ENCODE measurements at places on chromosomes 5 and 9.

GRCh38 chr5:107404595-107405374, 266.0 kb downstream of the EFNA5 start:
- DNase-seq: no peak

DNA sequence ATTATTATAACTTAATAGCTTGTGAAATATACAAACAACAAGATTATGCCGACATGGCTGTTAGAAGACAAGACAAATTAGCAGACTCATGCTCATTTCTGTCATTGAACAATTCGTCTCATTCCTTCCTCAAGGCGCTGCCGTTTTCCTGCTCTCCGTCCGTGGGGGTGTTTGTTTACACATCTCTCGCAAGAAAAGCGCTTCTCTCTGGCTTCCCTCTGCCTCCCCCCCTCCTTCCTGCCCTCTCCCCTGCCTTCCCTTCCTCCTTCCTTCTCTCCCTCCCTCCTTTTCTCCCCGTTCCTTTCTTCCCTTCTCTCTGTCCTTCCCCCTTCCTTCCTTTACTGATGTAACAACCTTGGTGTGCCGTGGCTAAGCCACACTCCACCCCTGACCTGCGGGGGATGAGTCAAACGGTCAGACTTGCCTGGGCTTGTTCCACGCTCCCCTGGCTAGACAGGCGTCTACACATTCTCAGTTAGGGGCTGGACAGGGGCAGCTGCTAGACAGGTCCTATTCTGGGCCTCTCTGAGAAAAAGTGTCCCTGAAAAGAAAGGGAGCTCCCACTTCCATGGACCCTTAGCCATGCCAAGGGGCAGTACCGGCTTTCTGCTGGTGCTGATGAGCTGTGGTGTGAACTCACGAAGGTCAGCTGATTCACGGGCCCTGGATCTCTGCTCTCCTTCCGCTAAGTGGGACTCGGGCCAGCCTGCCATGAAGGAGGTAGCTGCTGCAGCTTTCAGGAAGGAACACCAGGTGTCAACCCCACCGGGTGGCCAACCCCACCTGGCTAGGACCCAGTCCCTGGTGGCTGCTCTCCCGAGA, 32.0 kb upstream of the SPTLC1 start:
- no peak for DNase-seq

GRCh38 chr5:32443145-32443540, 1.4 kb downstream of the ZFR start:
- DNase-seq: no peak

DNA sequence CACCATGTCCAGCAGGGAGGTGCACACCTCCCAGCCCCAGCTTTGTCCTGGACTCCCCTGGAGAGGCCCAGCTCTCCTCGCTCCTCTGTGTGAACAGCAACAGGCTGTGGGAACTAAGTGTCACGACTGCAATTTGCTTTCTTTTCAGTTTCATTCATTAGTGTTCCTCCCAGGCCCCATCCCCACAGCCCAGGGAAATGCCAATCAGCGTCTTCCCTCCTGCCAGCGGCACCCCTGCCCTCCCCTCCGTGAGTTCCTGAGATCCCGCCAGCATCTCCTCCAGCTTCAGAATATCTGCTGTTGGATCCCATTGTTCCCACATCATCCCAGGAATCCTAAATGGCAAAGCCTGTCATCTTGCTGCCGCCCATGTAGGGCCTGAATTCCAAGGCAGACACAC, 13.1 kb upstream of the RPL26L1 start:
- DNase-seq: no peak

GRCh38 chr5:143116814-143117213, 286.7 kb downstream of the NR3C1 start:
- DNase-seq: no peak

DNA sequence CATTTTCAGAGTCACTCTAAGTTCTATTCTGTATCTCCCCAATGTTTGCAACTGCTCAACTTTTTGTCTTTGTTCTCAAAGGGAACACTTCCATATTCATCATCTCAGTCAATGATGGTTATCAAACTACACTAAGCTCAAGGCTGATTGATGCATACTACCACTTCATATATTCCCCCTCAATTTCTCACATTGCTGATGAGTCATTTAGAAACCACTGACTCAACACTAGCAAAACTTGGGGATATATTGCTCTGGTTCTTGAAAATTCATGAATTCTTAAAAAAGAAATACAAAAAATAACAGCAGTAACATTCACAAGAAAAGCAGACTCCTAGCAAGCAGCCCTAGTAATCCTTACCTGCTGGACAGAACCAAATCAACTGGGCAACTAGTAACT, 52.2 kb downstream of the ABHD17B start:
- no peak for DNase-seq

DNA sequence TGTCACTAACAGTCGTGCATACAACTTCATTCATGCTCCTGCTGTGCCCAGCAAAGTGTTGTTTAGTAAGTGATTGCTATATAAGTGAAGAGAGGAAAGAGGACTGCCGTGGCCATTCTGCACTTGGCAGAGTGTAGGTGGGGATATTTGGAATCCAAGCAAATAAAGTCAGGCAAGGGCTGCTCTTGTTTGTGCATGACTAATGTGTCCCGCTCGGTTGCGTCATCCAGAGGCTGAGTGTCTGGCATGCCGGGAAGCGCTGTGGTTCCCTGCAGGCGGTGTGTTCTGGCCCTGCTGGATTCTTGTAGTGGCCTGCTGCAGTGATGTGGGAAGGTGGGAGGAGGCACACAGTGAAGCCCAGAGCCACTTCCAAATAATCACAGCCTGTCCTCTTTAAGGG, 136.9 kb upstream of the ANKH start:
- DNase-seq: no peak

DNA sequence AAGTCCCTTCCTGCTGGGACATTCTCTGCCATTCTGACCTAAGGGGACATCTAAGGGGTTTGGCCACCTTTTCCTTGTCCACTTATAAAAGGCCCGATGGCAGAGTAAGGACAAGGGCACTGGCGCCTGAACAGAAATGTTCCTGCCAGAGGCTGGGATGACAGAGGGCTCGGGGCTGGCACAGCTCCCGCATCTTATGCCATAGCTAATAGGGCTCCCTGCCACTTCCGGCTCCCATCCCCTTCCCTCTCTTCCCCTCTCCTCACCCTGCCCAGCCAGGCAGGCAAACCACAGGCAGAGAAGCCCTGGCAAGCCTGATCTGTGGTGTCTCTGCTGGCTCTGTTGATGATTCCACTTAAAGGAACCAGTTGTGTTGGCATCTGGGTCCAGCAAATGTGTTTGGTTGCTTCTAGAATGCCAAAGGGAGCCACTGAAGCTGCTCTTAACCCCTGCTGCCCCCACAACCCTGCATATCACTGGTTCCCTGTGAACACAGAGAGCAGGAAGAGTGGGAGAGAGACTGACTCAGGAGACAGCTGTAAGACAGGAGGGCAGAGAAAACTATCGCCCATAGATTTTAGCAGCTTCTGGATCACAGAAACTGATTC, 18.4 kb upstream of the ADRA1B start:
- no peak for DNase-seq

GRCh38 chr5:142474431-142475094, 149.7 kb upstream of the SPRY4 start:
- DNase-seq: no peak

DNA sequence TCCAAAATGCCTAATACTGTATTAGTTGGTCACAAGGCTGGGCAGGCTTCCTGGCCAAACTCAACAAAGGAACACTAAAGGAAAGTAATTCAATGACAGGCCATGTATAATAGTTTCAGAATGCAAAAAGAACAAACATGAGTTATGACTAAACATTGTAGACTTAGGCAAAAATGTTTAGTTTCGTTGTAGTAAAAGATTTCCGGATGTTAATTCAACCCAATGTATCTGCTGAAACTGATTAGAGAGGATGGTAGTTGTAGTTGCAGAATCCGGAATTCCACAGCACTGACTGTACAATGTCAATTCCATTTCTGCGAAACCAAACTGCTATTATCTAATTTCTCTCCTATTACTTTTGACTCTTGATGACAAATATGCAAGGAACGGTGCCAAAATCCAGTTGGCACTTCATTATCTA, 117.9 kb upstream of the FST start:
- no peak for DNase-seq

DNA sequence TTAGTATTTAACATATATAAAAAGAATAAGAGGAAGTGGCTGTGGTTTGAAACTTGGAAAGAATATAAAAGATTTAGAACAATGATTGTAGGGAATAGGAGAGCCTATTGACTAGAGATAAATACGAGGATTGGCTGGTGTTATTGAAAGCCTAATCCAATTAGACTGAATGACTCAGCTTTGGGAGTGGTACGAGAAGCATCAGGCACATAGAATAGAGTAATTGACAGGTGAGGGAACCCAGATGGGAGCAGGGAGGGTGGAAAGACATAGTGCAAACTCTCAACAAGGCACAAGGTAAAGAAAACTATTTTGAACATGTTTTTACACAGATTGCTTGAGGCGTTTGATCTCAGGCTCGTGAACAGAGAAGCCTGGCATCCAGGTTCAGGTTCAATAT, 338.9 kb upstream of the KLF9 start:
- DNase-seq: no peak

- DNase-seq: no peak
These were observed 25.9 kb upstream of the MEGF9 start for GRCh38 chr9:120740132-120740531.

DNA sequence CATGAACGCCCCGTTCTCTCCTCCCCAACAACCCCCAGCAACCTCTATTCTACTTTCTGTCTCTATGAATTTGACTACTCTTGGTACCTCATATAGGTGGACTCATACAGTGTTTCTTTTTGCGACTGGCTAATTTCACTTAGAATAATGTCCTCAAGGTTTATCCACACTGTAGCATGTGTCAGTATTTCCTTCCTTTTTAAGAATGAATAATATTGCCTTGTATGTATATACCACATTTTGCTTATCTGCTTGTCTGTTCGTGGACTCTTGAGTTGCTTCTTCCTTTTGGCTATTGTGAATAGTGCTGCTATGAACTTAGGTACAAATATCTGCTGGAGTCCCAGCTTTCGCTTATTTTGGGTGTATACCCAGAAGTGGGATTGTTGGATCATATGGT, 42.7 kb downstream of the IQGAP2 start:
- no peak for DNase-seq

DNA sequence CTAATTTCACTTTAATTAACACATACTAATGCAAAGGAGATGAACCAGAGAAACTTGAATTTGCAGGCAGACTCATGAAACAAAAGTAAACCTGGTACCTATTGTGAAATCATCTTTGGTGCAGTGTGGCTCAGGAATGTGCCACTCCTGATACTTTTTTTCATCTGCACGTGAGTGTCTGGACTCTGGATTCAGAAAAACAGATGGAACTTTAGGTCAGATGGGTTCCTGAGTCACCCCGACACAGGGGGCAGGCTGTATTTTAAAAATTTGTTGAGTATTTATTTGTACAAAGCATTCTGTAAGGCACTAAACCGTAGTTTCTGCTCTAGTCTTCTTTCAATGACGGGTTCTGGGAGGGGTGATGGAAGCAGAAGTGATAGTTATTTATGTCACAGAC, 52.2 kb upstream of the TUT7 start:
- DNase-seq: no peak

DNA sequence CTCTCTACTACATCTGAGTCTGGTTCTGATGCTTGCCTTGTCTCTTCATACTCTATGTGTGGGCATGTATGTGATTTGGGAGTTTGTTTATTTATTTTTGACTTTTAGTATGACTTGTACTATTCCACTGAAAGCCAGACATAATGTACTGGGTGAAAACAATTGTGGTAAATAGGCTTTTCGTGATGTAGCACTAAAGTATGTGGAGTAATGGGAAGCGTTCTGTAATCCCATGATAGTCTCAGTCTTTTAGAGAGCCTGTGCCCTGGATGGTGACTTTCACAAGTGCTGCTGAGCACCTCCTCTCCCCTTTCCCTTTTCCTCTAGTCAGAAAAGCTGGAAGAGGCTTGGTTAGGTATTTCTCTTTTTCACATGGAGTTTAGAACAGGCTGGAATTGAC, 85.8 kb upstream of the S1PR3 start:
- DNase-seq: no peak

GRCh38 chr5:59790376-59790775, 103.2 kb downstream of the PDE4D start:
- DNase-seq: no peak

DNA sequence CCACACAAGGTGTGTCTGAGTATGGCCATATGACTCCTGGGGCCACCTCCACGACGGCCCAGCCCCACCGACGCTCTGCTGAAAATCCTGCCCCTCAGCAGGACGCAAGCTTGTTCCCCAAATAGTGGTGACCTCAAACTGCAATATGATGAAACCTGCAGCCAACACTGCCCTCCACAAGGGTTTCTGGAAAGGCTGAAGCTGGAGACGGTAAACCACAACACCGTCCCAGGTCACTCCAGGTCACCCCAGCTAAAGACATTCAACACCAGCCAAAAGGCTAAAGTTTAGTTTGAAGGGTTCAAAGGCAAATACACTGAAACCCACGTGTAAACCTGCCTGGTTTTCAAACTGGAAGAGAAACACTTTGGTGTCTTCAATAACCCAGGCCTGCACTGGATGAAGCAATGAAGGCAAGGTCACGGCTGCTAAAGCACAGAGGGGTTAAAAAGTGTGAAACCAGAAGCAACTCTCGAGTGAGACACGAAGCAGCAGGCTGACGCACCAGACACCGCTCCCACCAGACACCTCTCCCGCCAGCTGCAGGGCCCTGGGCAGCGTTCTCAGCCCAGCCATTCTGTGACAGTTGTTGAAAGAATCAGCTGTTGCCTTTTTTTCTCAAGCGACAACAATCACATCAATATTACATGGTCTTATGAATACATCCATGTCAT, 1.8 kb upstream of the LHX3 start:
- DNase-seq: no peak

- DNase-seq: no peak
These were observed 7.0 kb downstream of the NOP16 start for GRCh38 chr5:176381423-176381822.

DNA sequence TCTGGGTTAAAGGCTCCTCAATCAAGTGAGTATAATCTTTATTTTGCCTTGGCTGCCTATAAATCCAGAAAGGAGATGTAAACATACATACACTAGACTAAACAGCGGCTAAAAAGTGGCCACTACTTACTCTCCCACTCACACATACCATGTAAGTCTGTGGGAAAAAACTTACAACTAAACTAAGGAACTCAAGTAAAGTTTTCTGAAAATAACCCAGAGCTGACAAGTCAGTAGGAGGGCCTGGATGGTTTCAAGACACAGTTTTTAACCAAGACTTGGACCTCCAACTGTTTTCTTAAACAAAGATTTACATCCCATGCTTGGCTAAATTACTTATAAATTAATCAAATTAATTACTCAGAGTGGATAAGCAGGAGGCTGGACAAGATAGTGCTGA, 64.5 kb downstream of the CEP120 start:
- no peak for DNase-seq

DNA sequence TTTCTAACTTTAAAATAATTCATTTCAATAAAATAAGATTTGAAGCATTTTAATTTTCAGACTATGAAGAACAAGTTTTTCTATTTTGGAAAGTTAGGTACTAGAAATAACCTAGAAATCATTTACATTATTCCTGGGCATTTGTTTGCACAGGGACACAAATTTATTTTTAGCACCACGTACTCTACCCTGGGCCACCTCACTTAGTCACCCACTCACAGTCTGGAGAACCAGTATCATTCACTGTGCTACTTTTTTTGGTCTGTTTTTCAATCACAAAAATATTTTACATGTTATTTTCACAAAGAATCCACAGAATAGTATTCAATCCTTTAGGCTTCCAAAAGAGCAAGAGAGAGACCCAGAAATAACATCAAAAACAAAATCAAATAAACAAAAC, 128.6 kb upstream of the ACOT12 start:
- no peak for DNase-seq
